ENCODE measurements at places on chromosomes 5 and 9. TPM values are rescaled to one million over a fixed set of nuclear protein-coding genes. Genes with fewer than 3 reads are reported as not detected.

DNA sequence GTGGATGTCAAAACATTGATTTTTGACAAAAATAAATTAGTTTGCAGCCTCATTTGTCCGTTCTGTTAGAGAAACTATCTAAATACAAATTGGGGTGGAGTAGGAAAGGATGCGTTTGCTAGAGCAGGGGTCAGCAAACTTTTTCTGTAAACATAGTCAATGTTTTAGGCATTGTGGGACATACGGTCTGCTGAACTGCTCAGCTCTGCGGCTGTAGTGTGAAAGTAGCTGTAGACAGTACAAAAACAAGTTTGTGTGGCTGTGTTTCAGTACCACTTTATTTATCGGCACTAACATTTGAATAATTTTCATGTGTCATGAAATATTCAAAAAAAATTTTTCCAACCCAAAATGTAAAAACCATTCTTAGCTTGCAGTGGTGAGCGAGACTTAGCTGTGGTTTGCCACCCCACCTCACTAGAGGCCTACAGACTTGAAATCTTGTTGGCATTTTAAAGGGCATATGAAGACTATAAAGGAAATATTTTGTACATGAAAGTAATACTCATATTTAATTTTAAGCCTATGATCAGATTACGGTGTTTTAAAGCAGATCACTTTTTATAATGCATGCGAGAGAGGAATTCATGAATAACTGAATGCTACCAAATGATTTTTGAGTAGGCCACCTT lies 151.0 kb upstream of the PCA3 start:
- DNase-seq: no peak

DNA sequence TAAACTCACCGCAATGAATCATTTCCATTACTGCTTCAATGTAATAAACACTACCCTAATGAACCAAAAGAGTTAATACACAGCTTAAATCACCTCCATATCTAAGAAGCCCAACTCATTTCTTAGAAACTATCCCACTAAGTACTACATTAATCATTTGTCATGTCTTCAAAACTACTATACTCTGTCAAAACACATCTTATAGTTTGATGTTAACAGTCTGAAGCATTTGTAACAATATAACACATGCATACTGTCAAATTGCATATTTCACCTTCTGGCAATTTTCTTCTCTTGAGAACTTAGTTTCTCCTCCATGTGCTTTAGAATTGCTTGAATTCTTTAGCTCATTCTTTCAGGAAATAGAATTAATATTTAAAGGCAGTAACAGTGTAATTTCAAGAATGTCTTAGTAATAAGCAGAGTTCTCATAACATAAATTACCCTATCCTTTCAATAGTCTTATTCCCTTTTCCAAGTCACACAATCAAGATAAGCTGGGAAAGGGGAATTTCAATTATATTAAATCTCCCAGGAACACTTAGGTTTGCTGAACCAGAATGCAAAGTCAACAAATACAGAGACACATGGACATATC lies 199.7 kb downstream of the ATPSCKMT start:
- DNase-seq: no peak

GRCh38 chr5:7014611-7015010 lies 301.4 kb downstream of the TENT4A start:
- DNase-seq: no peak

- DNase-seq: no peak
Observed at GRCh38 chr9:114038724-114039313, 39.3 kb downstream of the AMBP start.

- DNase-seq: peak; percentile 84
Observed at GRCh38 chr9:115591584-115591984, 473.6 kb upstream of the TNC start.

- DNase-seq: no peak
Observed at GRCh38 chr9:77843076-77843870, 188.3 kb downstream of the GNAQ start.

- no peak for DNase-seq
Observed at GRCh38 chr9:107025260-107026035, 162.5 kb downstream of the ZNF462 start.

DNA sequence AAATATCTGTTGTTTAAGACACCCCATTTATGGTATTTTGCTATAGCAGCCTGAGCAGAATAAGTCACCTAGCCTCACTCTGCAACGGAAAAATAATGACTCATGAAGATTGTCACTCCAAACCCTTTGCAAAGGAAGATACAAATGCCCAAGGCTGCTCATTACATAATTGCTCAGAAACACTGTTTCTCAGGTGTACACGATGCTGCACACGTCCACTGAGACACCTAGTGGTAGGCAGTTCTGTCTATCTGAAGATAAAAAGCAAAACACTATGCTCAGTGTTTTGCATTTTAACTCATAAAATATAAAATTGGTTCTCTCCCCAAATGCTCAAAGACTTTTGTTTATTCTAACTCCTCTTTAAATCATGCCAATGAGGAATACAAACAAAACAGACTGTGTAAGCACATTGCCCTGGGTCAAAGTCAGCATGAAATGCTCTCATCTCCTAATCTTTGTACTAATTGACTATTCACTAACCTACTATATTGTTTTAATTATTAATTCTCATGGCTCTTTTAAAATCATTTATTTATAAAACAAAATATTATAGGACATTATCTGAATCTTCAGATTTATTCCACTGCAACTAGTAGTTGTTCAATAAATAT lies 7.7 kb upstream of the TSLP start:
- DNase-seq: peak; percentile 32

DNA sequence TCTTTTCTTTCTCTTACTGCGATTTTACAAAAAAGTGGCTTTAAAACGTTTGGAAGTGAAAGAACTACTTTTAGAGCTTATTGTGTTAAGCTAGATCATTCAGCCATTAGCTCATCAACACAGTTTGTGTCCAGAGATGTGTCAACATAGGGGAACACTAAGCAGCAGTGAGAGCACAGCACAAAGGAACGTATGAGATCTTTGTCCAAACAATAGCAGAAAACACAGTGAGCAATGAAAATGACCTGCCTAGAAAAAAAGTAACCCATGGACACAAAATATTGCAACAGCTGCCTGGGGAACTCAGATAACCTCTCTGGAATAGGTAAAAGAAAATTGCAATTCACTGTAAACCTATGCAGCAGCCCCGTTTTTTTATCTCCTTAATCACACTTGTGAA lies 372.5 kb downstream of the ARHGEF28 start:
- no peak for DNase-seq

GRCh38 chr9:88807426-88807825 lies 183.8 kb upstream of the S1PR3 start:
- no peak for DNase-seq

DNA sequence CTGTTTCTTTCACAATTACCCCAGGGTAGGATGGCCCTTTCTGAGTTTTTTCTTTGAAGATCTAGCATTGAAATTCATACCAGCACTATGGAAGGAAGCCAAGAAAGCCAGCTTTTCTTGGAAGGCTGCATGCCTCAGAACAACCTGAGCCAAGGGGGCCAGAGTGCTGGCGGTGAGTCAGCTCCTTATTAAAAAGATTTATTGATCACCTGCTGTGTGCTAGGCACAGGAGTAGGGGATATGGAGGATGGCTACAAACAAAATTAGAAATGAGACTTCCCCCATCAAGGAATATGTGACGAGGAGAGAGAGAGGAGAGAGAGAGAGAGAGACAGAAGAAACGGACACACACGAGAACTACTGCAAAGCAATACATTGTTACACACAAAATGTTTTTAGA lies 184.6 kb upstream of the PUM3 start:
- no peak for DNase-seq

GRCh38 chr5:60961685-60962084 lies 16.7 kb downstream of the NDUFAF2 start:
- no peak for DNase-seq

DNA sequence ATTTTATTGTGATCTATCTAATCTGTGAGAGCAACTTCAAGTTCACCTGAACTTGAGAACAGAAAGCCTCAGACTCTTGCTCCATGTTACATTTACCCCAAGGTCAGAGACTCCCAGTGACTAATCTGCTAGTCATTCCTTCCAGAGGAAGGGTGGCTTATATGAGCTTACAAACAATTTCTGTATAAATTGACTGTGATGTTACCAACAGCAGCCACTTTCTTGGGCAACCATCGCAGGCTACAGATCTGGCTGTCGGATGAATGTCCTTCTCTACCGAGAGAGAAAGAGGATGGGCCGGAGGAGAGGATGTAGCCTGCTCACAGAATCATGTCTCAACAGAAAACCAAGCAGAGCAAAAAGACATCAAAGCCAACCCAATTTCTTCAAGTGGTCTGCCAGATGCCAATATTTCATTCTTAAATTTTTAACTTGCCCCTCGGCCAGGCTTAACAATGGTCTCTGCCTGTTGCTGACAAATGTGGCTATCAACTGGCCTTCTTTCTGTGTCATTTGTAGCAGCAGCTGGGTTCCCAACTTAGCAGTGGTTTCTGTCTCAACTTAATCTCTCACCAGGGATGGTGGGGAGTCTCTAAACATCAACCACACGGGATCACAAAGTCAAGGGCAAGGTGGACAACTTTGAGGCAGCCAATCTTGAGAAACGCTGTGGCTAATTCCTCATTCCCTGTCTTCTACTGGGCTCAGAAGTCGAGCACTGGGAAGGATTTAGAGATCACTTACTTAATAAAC lies 81.3 kb downstream of the RAPGEF1 start:
- peak; percentile 86 for DNase-seq

DNA sequence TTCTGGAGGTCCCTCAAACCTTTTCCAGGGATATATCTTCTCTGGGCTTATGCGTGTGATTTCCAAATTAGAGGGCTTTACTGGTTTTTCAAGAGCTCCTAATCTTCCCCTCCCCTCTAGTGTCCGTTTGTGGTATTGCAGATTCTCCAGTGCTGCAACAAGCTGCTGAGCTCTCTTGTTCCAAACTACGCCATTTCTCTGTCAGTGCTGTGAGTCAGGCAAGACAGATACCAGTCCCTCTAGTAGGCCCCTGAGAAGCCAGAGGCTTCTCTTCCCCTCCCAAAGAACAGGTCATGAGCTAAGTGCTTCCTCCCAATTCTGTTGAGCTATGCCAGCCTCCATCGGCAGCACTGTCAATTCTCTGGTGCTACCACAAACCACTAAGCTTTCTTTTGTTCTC lies 149.5 kb downstream of the FANCC start:
- peak; percentile 83 for DNase-seq

OLFML2A gene
- 1.5 TPM for polyA plus RNA-seq

C9orf153 gene
- 0.09 TPM for polyA plus RNA-seq

HK3 gene
- polyA plus RNA-seq: not detected

Measured in foreskin keratinocyte (primary cell).